ENCODE measurements at places on chromosomes 6 and 20.

GRCh38 chr6:161418463-161418945, 144.6 kb upstream of the AGPAT4 start:
- no peak overlapping the region for H3K27ac ChIP-seq
- no peaks in the 10 kb centered on the region for H3K36me3 ChIP-seq
- no peaks in the 10 kb centered on the region for H3K4me1 ChIP-seq

GRCh38 chr20:9147547-9148024, 78.7 kb downstream of the PLCB4 start:
- no peak for DNase-seq
- no peak overlapping the region for H3K4me3 ChIP-seq
- H3K4me1 ChIP-seq, result no peaks in the 10 kb centered on the region
- no peaks in the 10 kb centered on the region for H3K36me3 ChIP-seq

GRCh38 chr20:16537918-16538317, 35.3 kb downstream of the KIF16B start:
- no peak overlapping the region for H3K27ac ChIP-seq
- H3K4me3 ChIP-seq, result no peak overlapping the region

GRCh38 chr20:59030911-59031563, 1.1 kb downstream of the ATP5F1E start:
- no peaks in the 10 kb centered on the region for H3K4me1 ChIP-seq
- DNase-seq, result no peak
- H3K4me3 ChIP-seq, result peak overlapping the region; percentile 92
- H3K36me3 ChIP-seq, result peaks cover 7% of the 10 kb centered on the region

GRCh38 chr6:95841560-95841959, 174.2 kb upstream of the FUT9 start:
- H3K36me3 ChIP-seq, result no peaks in the 10 kb centered on the region
- H3K27me3 ChIP-seq, result no peaks in the 10 kb centered on the region
- H3K27ac ChIP-seq, result no peak overlapping the region
- DNase-seq, result no peak
- no peaks in the 10 kb centered on the region for H3K4me1 ChIP-seq

- H3K27ac ChIP-seq, result no peak overlapping the region
- no peak overlapping the region for H3K4me3 ChIP-seq
- no peaks in the 10 kb centered on the region for H3K27me3 ChIP-seq
- no peaks in the 10 kb centered on the region for H3K36me3 ChIP-seq
Observed at GRCh38 chr6:53686355-53686940, 20.9 kb upstream of the KLHL31 start.
